ENCODE measurements at places on chromosomes 5 and 9.

DNA sequence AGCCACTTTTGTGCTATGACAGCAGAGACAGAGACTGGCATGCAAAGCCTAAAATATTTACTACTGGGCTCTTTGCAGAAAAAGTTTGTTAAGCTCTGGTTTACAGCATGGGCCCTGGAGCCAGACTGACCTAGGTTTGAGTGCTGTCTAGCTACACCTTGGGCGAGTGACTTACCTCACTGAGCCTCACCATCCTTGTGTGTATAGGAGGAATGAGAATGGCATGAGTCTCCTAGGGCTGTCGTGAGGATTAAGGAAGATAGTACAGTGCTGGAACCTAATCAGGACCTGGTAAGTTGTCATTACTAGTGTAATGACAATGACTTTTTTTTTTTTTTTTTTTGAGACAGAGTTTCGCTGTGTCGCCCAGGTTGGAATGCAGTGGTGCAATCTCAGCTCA, 65.2 kb downstream of the MSX2 start:
- DNase-seq: no peak

DNA sequence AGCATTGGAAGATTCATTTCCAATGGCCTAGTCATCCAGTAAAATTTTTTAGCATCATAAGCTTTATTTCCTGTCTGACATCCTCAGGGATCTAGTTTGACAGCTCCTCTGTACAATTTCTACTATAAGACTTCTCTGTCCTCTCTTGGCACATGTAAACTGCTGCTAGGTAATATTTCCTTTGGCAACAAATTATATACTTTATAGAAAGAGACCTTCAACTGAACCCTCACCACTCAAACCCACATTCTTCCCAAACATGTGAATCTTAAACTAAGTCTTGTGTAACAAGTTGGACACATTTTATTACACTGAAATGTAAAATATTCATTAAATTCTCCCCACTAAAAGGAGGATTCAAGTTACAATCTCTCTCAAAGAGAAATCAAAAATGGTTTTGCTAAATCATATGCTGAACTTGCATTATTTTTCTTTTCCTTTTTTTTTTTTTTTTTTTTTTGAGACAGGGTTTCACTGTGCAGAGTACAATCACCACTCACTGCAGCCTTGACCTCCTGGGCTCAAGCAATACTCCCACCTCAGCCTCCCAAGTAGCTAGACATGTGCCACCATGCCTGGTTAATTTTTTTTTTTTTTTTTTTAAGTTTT, 36.9 kb downstream of the SCAI start:
- DNase-seq: no peak

DNA sequence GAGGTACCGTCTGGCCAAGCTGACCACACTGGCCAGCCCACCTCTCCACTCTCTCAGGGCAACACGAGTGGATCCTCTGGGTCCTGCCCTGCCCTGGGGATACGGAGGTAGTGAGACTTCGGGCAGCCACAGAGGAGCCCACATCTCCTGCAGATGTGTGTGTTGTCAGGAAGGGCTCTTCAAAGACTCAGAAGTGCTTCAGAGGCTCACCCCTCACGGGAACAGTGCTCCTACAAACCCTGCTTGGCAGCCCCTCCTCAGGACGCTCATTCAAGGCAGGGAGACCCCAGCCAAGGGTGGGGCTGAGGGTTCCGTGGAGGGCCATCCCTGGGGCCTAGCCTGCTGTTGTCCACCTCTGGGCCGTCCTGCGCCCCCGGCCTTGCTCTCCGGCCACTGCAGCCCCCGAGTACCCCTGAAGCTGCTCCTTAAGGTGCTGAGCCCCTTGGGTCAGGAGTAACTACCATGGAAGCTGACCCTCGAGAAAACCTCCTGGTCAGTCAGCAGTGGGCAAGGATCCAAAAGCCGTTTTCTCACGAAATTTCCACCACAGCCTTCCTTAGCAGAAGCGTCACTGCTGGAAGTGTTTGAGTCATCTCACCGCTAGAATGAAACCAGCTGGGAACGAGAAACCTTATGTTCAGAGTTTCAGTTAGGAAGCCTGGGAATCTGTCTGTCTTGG, 23.2 kb upstream of the LRRC14B start:
- no peak for DNase-seq

DNA sequence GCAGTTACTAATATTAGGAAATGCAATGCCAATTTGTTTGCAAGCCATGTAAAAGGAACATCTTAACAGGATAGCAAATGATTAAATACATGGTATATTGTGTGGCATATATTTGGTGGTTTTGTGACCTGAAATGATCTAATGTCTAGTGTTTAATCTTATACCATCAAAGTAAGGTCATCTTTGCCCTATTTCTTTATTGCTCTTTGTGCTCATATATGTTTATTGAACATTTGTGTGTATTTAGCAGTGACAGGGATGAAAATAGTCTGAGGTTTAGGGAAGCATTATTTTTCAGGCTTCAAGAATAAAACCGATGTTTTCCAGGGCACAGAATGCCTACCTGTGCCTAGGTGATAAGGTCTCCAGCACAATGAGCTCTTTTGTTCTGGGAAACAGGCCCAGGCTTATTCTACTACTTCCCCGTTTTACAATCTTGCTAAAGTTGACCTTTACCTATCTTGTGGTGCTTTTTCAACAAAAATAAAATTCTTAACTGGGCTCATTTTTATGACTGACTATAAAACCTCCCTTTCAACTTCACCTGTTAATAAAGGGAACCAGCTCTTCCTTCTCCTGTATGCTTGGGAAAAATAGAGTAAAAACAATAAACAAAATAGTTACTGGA, 105.6 kb upstream of the ANKH start:
- DNase-seq: no peak

- DNase-seq: no peak
Measured at GRCh38 chr5:171577042-171577758, 157.8 kb downstream of the FGF18 start.

DNA sequence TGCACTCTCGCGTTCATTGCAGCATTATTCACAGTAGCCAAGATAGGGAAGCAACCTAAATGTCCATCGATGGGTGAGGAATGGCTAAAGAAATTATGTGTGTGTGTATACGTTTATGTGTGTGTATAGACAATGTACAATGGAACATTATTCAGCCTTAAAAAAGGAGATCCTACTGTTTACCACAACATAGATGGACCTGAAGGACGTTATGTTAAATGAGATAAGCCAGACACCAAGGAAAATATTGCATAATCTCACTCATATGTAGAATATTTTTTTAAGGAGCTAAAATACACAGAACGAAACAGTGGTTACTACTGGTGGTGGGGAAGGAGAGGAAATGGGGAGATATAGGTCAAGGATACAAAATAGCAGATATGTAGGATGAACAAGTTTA, 2.4 kb downstream of the KIF2A start:
- no peak for DNase-seq

DNA sequence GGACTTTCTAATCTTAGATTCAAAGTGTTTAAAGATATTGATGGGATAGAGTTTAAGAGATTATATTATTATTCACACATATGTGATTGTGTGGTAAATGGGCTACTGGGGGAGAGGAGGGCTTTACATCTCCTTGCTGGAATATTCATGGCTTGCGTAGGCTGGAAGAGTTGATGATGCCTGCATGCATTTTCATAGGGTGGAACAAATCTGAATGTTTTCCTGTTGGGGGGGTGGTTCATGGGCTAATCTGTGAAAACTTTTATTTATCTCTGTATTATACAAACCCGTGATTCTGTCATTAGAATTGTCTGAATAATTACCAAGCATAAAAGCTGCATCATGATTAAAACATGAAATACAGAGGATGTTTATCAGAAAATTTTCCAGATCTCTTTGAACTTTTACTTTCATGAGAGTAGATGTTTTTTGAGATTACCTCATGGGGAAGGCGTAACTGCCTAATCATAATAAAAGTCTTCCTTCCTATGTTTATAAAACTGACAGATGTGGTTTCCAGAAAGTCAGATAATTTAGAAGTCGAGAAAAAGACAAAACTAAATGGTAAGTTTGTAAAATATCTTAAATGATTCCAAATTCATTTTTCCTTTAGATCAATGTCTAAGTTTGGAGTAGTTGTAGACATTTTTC, 1185.4 kb upstream of the SEMA6A start:
- DNase-seq: no peak

DNA sequence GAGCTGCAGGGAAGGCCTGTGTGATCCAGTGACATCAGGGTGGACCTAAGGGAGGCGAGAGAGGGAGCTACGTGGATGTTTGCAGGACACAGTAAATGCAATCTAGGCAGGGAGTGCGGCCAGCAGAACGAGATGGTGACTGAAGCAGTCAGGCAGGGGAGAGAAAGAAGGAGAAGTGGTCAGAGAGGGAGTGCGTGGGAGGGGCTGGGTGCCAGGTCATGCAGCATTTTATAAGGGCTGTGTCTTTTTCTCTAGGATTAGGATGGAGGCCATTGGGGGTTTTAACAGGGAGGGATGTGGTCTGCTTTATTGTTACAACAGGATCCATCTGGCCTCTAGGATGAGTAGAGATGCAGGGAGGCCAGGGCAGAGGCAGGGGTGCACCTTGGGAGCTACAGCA, 80.4 kb downstream of the DCP2 start:
- DNase-seq: peak; percentile 85

GRCh38 chr9:135329571-135330306, 149.8 kb upstream of the PPP1R26 start:
- DNase-seq: no peak

DNA sequence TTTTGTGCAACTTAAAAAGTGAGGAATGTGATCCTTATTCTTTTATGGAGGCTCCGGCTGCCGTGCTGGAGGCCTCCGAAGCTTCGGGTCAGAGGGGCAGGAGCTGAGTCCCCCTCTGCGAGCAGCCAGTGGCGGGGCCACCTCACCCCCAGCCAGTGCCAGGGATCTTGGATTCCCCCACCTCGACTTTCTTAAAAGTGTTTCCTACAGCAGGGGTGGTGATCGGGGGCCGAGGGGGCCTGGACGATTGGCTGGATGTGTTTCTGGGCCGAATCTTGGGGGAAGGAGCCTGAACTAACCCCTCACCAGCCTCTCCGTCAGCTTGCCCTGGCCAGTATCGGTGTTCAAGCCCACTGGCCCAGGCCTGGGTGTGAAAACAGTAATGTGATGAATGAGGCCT, 92.2 kb upstream of the LMX1B start:
- no peak for DNase-seq
